ENCODE measurements at places on chromosomes 11 and 22.
A peak's percentile ranks its signal among the peaks of the same experiment; 100 is the strongest.

GRCh38 chr11:131311776-131312514 lies 58.5 kb upstream of the NTM start:
- DNase-seq: no peak

DNA sequence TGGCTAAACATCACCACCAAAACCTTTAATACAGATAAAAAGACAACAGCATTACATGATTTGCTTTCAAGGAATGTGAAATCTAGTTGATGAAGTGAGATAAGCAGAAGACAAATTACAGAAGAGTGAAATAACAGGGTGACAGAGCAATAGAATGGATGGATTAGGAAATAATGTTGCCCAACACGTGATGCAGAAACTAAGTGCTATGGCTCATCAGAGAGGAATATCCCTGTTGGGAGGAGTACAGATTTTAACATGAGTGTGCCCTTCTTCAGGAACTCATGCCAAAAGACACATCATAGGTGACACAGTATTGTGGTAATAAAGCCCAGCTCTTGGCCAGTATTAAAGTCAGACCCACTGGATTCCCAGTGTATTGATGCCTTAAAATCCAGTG lies 176.6 kb upstream of the RAG2 start:
- DNase-seq: no peak

- no peak for DNase-seq
Observed at GRCh38 chr22:26983311-26983710, 325.9 kb downstream of the MIAT start.

DNA sequence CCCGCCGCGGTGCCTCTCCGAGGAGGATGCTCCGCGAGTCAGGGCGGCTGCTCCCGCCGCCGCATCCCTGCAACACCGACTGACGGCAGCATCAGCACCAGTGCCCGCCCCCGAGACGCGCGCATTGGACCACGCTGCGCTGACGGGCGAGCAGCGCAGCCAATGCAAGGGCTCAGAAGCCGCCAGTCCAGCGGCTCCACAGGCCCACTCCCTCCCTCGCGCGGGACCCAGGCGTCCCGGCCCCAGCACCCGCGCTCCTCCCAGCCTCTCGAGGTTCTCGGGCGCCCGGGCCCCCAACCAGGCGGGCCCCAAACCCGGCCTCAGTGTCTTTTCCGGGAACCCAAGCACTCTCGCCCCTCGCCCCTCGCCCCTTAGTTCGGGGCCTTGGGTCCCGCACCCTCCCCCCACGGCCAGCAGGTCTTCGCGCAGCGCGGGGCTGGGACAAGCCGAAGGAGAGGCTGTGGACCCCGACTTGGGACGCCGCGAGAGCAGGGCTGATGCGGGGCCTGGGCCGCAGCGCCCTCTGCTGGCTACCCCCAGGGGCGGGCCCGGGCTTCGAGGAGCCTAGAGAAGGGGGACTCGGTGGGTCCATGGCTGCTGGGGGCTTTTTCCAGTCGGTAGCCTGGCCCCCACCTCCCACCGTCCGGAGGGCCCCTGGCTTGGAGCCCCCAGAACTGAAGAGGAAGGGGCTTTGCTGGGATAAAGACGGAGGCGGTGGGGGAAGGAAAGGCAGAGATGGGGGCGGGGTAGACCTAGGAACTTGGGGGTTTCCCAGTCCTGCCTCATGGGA lies at the start of gene NRXN2:
NRXN2 (minus strand) TSS at position 81 of the 790 bp plus-strand sequence. CDS start 9,498 bp downstream, outside the sequence.
- DNase-seq: peak; percentile 63

- DNase-seq: no peak
Observed at GRCh38 chr22:39430576-39431150, 26.1 kb upstream of the MGAT3 start.

DNA sequence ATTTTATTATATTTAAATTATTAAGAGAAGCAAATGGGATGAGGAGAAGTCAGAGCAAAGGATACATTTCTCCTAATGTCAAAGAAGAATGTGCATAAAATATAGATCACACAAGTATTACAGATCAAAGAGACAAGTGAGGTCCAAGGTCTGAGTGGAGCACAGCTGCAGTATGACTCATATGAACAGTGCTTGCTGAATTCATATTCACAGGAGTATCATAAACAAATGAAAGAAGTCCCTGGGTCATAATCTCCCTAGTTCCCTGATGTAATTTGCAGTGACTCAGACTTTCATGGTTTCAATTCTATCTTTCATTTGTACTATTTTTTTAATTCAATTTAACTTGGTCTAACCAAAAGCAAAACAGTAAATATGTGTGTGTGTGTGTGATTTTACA lies 499.0 kb upstream of the CCDC179 start:
- DNase-seq: peak; percentile 45

- no peak for DNase-seq
Observed at GRCh38 chr11:46520971-46521745, 72.7 kb downstream of the AMBRA1 start.

- DNase-seq: no peak
Observed at GRCh38 chr22:17098379-17098819, 13.6 kb downstream of the IL17RA start.

- DNase-seq: no peak
Observed at GRCh38 chr11:9616858-9617257, 43.4 kb downstream of the WEE1 start.

DNA sequence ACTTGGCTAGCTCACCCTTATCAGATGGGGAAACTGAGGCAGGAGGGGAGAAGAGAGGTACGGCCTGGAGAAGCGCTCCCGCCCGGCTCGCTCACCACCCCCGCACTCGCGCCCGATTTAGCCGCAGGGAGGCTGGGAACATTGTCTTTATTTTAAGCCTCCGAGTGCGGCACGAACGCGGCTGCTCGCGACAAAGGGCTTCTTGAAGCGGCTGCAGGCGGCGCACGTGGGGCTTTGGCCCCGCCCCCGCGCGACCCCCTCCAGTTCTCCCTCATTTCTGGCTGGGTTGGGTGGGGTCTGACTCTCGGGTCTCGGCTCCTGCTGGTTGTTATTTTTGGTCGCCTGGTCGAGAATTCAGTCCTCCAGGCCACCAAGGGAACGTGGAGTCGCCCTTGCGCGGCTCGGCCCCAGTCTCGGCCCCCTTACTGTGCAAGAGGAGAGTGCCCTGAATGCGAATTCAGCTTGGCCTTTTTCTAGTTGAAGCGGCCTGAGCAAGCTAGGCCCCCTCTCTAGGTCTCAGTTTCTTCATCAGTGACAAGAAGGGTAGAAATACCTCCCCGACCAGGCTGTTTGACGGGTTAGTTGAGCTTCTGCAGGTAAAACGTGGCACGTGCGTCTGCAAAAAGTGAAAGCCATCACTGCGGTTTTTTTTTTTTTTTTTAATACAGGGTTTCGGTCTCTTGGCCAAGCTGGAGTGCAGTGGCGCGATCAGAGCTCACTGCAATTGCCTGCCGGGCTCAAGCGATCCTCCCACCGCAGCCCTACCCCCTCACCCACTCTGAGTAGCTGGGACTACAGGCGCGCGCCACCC lies 2.6 kb upstream of the CHRM1 start:
- DNase-seq: no peak

GRCh38 chr22:39457556-39458443 lies 988 bp downstream of the MGAT3 start:
- no peak for DNase-seq

DNA sequence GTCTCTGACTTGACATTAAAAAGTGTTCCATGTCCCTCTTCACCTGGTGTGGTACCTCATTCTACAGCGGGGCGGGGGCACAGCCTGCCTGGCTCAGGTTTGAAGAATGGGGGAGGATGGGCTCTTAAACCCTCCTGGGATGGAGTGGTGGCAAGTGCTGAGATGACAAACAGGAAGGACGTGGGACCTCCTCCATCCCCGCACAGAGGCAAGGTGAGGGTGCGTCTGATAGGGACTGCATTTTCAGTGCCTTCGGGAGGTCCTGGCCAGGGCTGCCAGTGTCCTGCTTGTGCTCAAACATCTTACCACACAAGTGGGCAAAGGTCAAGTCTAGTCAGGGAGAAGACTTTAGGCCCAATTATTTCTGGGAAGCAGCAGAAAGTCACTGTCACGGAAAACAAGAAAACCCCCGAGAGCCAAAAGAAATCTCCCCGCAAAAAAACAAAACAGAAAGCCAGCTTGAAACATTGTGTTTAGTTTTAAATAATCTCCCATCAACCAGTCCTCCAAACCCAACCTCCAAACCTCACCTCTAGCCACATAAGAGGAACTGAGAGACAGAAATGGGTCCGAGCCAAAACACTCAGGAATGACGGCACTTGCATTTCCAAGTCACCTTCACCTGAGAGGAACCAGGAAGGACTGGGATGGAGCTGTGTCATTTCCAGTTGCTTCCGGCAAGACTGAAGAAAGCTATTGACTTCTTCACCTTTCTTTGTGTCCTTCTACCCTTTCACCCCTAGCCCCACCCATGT lies 966.5 kb downstream of the NTM start:
- DNase-seq: no peak
